GM20000 (cell line): ENCODE measurements at places on chromosomes 4 and X.

DNA sequence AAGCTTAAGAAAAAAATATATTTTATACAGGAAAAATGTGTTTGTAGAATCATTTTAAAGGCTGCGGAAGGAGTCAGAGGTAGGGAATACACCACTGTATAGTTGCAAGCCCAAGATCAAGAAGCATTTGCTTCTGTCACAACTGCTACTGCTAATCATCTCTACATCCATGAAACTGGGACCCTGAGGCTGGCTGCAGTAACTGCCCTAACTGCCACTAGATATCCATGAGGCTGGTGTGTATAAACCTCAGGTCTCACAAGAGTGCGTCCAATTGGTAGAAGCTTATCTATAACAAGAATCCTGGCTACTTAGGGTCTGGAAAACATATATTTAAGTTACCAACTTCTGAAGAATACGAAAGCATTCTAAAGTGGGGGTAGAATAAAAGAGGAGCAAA is 69.1 kb downstream of the RXFP1 start:
- no peak for DNase-seq

DNA sequence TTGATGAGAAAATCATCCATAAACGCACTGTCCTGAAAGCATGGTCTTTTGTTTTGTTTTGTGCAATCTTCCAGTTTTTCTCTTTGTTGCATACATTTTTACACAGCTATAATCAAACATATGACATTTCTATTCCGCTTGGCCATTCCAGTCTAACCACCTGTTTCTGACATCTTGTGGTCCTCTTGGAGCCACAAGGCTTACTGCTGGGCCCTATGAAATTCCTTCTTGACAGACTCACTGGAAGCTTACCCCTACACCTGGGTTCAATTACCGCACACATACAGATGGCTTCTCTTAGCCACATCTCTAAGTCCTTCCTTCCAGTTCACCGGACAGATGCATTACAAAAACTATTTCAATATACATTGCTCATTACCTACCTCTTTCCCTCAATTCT is 72.4 kb downstream of the PAPSS1 start:
- no peak for DNase-seq

GRCh38 chr4:11004818-11005217 is 320.2 kb upstream of the CLNK start:
- no peak for DNase-seq

GRCh38 chr4:86549163-86549788 is 44.8 kb upstream of the PTPN13 start:
- DNase-seq = no peak

GRCh38 chr4:181645489-181645888 is 597.7 kb upstream of the TENM3 start:
- no peak for DNase-seq
